ENCODE measurements at places on chromosomes 1 and 21. TPM values are rescaled to one million over a fixed set of nuclear protein-coding genes. Genes with fewer than 3 reads are reported as not detected.
A peak's percentile ranks its signal among the peaks of the same experiment; 100 is the strongest.

- no peak for DNase-seq
Observed at GRCh38 chr1:76625886-76626678, 241.2 kb upstream of the ST6GALNAC5 start.

DNA sequence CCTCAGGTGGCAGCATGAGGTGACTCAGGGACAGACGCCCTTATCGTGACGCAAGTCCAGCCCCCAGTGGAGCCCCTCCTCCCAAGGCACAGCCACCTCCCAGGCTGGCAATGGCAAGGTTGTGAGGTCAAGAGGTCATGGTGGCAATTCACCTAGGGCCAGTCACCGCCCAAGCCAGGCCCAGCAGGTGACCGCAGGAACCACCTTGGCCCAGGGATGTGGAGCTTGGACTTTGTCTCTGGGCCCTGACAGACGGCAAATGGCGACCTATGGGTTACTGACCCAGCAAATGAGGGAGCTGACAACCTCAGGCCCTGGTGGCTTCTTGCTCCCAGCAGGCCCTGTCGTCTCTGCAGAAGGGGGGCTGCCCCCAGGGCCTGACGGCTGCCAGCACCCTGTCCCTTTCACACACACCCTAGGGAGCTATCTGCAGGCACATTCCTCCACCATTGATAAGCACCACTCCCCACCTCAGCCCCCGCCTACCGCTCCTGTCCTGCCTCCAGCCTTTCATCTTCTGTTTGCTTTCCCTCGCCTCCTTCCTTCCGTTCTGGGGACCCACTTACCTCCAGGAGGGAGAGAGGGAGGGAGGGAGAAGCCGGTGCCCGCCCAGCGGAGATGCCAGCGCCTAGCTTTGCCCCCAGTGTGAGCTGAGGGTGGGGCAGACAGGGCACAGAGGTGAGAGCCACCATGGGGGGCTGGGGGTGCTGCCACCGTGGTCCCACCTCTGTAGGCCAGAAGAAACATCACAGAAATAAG is 12.1 kb downstream of the EPHA2 start:
- DNase-seq, result peak; percentile 50

The PCSK9 gene
- not detected for total RNA-seq

GRCh38 chr21:18608226-18608625 is 204.6 kb upstream of the TMPRSS15 start:
- DNase-seq, result no peak

The AADACL3 gene
- not detected for total RNA-seq

- DNase-seq, result no peak
Observed at GRCh38 chr1:26768755-26769154, 19.0 kb upstream of the PIGV start.

DNA sequence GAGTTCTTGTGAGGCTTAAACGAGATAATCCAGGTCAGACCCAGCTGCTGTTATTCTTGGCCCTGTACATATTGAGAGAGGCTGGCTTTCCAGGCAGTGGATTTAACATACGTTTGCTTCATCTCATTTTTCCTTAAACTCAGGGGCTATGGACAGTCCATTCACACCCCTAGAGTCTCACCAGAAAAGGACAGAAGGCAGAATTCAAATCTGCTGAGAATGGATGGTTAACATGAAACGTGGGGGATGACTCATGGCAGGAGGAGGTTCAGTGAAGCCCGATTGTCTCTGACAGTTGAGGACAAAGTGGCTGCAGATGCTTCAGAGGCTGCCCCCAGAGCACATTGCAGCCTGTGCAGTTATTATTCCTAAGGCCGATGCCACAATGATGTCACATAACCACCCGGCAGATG is 39.5 kb downstream of the TGFB2 start:
- DNase-seq, result no peak

- DNase-seq, result no peak
Observed at GRCh38 chr1:209406595-209406994, 176.9 kb upstream of the CAMK1G start.

DNA sequence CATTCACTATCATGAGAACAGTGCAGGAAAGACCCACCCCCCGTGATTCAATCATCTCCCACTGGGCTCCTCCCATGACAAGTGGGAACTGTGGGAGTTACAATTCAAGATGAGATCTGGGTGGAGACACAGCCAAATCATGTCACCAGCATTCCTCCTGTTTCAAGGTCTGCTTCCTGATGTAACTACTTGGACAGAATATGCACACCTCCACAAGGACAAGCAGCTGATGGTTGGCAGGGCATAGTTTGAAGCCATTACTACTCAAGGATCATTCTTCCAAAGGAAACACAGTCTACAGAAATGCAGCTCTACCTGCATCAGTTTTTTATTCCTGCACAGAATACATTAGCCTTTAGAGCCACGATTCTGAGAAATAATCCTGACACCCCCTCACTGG is 28.5 kb upstream of the RNF2 start:
- DNase-seq, result no peak

GRCh38 chr1:228685081-228685660 is 50.1 kb upstream of the RHOU start:
- no peak for DNase-seq

The PCP4L1 gene
- total RNA-seq, result 0.94 TPM

The TEDDM1 gene
- not detected for total RNA-seq

- no peak for DNase-seq
Observed at GRCh38 chr1:159088546-159089183, 12.1 kb upstream of the AIM2 start.

GRCh38 chr21:36985751-36986594 is 19.5 kb upstream of the HLCS start:
- DNase-seq, result no peak

DNA sequence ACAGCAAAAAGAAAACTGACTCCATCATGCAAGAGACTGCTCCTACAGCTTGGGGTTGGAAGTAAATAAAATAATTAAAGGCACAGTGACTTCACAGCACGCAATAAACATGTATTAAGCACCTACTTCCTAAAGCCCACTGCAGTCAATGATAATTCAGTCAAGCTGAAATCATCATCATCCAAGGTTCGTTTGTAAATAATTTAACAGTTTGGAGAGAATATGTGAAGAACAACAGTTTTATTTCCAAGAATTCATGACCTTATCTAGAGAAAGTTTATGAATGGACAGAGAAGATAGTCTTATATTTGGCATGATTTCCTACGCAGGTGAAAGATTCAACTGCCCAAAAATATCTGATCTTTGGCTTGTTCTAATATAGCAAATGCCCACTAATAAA is 86.8 kb downstream of the SMYD3 start:
- DNase-seq, result no peak

DNA sequence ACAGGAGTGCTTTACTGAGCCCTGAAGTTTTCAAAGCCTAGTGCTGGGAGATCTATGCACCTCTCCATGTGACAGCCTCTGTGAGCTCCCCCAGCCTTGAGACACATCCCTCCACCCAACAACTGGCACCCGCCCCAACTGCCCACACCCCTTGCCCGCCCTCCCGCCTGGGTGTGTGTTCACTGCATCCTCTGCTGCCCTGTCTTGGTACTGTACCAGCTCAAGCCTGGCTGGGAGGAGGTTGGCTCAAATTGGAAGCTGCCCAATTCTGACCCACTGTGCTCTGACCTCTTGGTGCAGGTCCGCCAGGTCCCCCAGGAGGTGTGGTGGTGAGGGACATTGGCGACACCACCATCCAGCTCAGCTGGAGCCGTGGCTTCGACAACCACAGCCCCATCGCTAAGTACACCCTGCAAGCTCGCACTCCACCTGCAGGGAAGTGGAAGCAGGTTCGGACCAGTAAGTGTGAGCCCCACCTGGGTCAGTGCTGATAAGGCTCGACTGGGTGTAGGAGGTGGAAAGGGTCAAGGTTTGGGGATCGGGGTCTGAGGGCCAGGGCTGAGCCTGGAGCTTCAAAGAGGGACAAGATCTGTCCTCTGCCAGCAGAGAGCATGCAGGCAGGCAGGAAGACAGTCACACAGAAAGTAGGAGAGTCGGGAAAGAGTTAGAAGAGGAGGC is 18.0 kb downstream of the TMEM81 start:
- DNase-seq, result no peak

The PADI2 gene
- total RNA-seq, result 0.37 TPM

DNA sequence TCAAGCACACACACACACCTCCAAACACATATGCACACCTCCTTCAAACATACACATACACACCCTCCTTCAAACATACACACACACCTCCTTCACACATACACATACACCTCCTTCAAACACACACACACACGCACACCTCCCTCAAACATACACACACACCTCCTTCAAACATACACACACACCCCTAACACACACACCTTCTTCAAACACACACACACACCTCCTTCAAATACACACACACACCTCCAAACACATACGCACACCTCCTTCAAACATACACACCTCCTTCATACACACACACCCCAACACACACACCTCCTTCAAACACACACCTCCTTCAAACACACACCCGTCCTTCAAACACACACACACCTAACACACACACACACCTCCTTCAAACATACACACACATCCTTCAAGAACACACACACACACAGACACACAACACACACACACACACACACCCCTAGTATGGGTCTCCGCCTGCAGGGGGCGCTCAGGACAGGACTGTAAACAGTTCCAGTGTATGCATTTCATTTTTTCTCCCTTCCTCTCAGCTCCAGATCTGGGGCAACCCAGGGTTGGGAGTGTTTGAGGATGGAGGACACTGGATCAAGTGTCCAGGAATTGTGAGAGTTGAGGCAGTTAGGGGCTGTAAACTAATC is 12.1 kb downstream of the LGR6 start:
- no peak for DNase-seq

DNA sequence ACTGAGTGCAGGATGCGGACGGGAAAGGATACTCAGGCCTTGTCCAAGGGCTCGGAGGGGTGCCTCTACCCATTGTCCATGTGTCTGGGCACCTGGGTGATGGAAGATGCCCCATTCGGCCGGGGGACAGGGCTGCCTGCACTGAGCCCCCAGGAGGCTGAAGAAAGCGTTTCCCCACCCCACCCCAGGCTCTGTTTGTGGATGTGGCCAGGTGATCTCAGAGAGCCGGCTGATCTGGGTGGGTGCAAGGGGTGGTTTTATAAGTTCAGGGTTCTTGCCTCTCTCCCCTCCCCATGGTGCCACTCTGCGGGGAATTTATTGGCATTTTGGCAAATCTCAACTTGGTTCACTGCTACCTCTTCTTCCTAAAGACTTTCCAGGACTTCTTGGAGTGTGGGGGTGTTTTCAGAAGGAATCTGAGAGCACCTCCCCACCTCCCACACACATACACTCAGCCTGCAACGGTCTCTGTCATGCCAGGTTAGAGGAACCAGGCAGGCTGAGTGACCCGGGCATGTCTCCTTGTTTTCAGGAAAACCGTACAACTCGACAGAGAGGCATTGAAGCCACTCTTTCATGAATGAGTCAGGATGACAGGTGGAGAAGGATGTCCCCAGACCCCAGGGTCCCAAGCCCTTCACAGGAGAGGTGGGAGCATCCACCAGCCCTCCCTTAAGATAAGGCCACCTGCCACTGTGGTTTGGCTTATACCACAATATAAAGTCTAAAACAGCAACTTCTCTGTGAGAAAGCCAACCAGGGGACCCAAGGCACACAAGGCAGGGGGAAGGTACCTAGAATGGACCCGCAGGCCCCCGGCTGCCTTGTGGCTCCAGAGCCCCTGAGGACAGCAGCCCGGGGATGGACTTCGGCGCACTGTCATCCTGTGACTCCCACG is 174.9 kb downstream of the ETS2 start:
- no peak for DNase-seq

- no peak for DNase-seq
Observed at GRCh38 chr1:41640141-41640751, 155.8 kb upstream of the EDN2 start.

GRCh38 chr1:47598357-47598756 is 160.5 kb downstream of the FOXD2 start:
- no peak for DNase-seq

The PADI1 gene
- total RNA-seq, result not detected

- DNase-seq, result no peak
Observed at GRCh38 chr21:28150778-28151177, 841.9 kb downstream of the LTN1 start.

DNA sequence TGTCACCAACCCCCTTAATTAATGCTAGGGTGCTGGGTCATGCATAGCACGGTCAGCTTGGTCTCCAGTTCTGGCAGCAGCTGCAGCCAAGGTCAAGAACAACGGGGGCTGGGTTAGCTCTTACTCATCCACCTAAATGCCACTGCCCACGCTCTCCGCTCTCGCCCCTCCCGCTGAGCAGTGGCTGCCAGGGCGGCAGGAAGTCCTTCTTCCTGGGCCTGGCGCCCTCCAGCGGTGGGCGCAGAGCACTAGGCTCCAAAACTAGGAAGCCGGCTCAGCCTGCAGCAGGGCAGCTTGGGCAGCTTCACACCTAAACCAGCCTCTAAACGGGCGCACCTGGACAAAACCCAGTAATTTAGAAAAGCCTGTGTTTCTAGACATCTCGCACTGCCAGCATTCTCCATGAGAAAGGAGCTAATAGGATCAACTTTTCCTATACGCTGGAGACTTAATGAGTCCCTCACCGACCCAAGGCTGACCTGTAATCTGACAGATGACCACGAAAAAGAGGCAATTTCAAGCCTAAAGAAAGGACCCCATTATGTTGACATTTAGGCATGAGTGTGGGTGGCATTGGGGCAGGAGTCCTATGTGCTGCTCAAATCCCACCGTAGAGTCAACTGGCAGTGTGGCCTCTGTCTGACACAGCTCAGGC is 78.4 kb upstream of the LRRN2 start:
- peak; percentile 79 for DNase-seq

GRCh38 chr1:86138746-86139145 is 17.8 kb downstream of the COL24A1 start:
- no peak for DNase-seq

- no peak for DNase-seq
Observed at GRCh38 chr1:77874804-77875445, 13.5 kb upstream of the NEXN start.

The TMEM63A gene
- 32.6 TPM for total RNA-seq

GRCh38 chr1:116067566-116067890 is 43.7 kb upstream of the MAB21L3 start:
- peak; percentile 52 for DNase-seq

The OR6N1 gene
- not detected for total RNA-seq

The PTPRC gene
- 16.2 TPM for total RNA-seq
